ENCODE measurements at places on chromosomes 16 and 17.

- DNase-seq = no peak
Observed at GRCh38 chr17:28372203-28372944, 880 bp downstream of the SARM1 start.

GRCh38 chr17:61376931-61377838, 22.5 kb upstream of the TBX2 start:
- no peak for DNase-seq

- no peak for DNase-seq
Observed at GRCh38 chr17:45910667-45911066, 16.3 kb downstream of the MAPT start.

DNA sequence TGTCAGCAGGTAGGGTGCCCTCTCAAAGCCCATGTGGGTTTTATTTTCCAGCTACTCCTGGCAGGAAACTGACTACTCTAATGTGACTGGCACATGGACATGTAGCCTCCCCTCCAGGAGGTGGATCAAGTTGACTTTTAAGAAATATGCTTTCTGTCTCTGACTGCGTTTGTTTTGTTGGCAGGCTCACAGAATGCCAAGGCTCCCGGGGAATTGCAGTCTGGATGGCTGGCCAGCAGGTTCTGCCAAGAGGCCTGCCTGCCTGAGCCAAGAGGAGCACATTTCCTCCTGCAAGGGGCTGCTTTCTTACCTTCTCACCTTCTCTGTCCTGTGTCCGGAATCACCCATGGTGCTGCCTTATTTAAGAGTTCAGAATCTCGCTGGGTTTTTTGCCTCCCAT, 217.3 kb upstream of the ERCC4 start:
- no peak for DNase-seq

- no peak for DNase-seq
Observed at GRCh38 chr17:44546671-44547606, 10.3 kb upstream of the FZD2 start.

DNA sequence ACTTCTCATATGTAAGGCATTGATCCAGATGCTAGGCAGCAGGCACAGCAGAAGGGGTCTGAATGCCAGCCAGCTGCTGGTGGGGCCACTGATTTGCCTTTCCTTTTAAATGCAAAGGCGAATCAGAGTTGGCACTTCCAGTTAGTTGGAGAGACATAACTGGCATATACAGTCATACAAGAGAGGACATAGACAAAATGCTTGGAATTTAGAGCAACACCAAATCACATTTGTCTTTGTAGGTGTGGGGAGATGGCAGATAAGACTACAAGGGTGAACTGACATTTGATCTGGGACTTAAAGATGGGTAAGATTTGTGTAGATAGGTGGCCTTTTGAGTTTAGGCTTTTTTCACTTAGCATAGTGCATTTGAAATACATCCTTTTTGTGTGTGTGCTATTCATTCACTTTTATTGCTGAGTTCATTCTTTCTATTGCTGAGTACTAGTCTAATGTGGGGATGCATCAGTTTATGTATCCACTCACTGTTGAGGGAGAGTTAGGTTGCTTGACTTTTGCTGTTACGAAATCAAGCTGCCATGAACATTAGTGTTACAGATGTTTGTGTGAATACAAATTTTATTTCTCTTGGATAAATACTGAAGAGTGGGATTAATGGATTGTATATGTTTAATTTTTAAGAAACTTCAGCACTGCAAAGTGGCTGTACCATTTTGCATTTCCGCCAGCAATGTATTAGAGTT, 74.1 kb downstream of the SPECC1 start:
- DNase-seq = no peak

- DNase-seq = no peak
Observed at GRCh38 chr17:57405491-57406072, 149.3 kb downstream of the MSI2 start.

GRCh38 chr16:51756447-51757123, 605.5 kb upstream of the SALL1 start:
- no peak for DNase-seq

- no peak for DNase-seq
Observed at GRCh38 chr17:44501866-44502375, 1.3 kb downstream of the GPATCH8 start.

- no peak for DNase-seq
Observed at GRCh38 chr17:31200287-31200686, 96.8 kb downstream of the OMG start.

- DNase-seq = no peak
Observed at GRCh38 chr16:5056352-5056751, 9.4 kb downstream of the C16orf89 start.

GRCh38 chr16:16143038-16143763, 80.1 kb downstream of the ABCC6 start:
- DNase-seq = no peak

- no peak for DNase-seq
Observed at GRCh38 chr16:31010585-31011325, at the start of gene STX1B. STX1B (minus strand) TSS chr16:31010638; CDS start chr16:31010396, 242 bp downstream.

GRCh38 chr17:50425682-50426471, at the start of gene ACSF2:
ACSF2 (plus strand) TSS chr17:50426218; CDS start chr17:50426262, 44 bp downstream.
- no peak for DNase-seq

DNA sequence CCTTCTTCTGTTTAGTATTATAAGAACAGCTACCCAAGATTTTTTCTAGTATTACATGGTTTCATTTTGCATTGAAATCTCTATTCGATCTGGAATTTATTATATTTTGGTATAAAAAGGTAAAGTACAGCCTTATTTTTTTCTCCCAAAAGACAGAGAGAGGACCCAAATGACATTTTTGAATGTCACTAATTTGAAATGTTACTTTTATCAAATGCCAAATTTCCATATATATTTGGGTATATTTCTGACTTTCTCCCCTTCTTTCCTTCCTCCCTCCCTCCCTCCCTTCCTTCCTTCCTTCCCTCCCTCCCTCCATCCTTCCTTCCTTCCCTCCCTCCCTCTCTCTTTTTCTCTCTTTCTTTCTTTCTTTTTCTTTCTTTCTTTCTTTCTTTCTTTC, 6.2 kb upstream of the CHP2 start:
- DNase-seq = no peak

DNA sequence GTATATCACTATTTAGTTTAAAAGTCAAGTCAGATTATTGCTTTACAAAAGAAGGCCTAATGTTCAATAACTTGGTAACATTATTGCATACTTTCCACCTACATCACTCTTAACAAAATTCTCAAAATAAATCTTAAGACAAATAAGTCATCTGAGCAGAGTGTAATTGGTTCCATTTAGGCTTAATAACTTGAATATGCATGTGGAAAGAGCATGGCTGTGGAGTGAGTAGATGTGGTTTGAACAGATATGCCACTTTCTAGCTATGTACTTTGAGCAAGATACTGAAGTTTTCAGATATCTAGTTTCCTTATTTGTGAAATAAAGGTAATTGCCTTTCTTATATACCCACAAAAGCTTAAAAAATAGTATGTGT, 6.7 kb upstream of the EVI2A start:
- DNase-seq = no peak

GRCh38 chr16:60811051-60811608, 1225.1 kb downstream of the CDH8 start:
- DNase-seq = no peak

DNA sequence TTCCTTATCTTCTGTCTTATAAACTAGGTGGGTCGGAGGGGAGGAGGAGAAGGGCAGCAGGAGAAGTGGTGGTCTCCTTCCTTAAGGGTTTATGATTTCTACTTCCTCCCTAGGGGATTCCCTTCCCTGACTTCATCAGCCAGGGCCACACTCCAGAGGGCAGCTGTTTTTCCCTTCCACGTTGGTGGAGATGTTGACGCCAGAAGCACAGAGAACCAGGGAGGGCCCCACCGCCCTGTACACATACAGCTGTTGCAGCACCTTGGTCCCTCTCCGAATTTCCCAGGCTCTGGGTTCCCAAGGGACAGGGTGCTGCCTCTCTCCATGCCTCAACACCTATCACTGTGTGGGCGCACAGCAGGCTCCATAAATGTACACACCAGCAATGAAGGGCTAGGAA, 5.6 kb upstream of the SLC6A4 start:
- DNase-seq = no peak

GRCh38 chr17:60451965-60452364, 29.7 kb downstream of the CHCT1 start:
- DNase-seq = no peak

Data from cortex of kidney (tissue), 1 donor.